ENCODE measurements at places on chromosomes 6 and 20.

GRCh38 chr6:152993847-152994246 lies 8.7 kb downstream of the MTRF1L start:
- no peak for DNase-seq

GRCh38 chr6:133894795-133895358 lies 6.0 kb downstream of the TCF21 start:
- DNase-seq = no peak

DNA sequence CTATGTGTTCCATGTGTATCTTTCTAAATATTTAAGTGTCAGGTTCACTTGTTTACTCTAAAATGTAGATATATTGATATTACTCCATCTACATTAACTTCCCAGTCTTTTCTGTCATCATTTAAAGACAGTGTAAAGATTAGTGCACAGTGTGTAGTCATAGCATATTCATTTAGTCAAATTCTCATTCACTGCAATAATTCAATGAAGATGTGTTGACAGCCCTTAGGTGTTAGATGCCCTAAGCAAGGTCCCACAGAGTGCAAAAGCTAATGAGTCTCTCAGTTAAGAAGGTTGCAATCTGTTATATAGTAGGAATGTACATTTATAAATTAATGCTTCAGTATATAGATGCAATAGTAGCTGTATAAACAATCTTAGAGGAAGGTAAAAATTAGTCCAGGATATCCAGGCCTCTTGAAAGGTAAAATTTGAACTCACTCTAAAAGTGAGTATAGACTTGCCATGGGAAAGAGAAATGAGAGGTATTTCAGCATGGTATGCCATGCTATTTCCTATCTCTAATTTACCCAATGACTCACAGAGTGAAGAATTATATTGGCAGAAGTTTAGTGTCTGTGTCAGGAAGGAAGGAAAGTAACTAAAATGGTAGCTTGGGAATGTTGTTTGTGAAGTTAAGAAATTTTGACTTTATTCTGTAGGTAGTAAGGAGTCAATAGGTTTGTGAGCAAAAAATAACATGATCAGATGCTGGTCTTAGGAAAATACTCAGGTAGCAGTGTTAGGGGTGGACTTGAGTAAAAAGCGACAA lies 969.9 kb upstream of the CITED2 start:
- DNase-seq = no peak

- no peak for DNase-seq
These were observed 167.9 kb downstream of the PLCB1 start for GRCh38 chr20:8299921-8300320.
